A549 treated with GW870086 at 1 μM for 4 hours (cell line): ENCODE measurements at places on chromosomes 2 and 18. TPM values are rescaled to one million over a fixed set of nuclear protein-coding genes. Genes with fewer than 3 reads are reported as not detected.

GALNT14 gene
- 41.6 to 52.6 TPM (median 43.2 TPM) in 5 replicates for total RNA-seq

CEP192 gene
- total RNA-seq = 5.9 to 9.5 TPM (median 8.1 TPM) in 5 replicates

UGT1A8 gene
- total RNA-seq = 0.07 to 0.28 TPM in 2 of 5 replicates, not detected in the others

FAM228A gene
- not detected in 5 replicates for total RNA-seq

UGT1A3 gene
- total RNA-seq = 0.07 TPM in 1 of 5 replicates, not detected in the others

ACVR2A gene
- total RNA-seq = 3.3 to 4.1 TPM (median 3.8 TPM) in 5 replicates

MOCOS gene
- total RNA-seq = 2.8 to 4.6 TPM (median 4.4 TPM) in 5 replicates

DLGAP1 gene
- not detected in 5 replicates for total RNA-seq

FLACC1 gene
- 0.19 to 0.22 TPM in 2 of 5 replicates, not detected in the others for total RNA-seq

RFTN2 gene
- not detected in 5 replicates for total RNA-seq

COL4A3 gene
- 0.50 to 1.2 TPM (median 0.59 TPM) in 5 replicates for total RNA-seq

ABCB11 gene
- 0.01 to 0.05 TPM (median 0.03 TPM) in 4 of 5 replicates, not detected in the other for total RNA-seq

KIF5C gene
- 0.30 to 0.39 TPM (median 0.32 TPM) in 5 replicates for total RNA-seq

GNLY gene
- total RNA-seq = 0.28 TPM in 1 of 5 replicates, not detected in the others

PDE11A gene
- total RNA-seq = 0.27 to 0.67 TPM (median 0.49 TPM) in 5 replicates

PFN4 gene
- 0.82 to 1.6 TPM (median 1.4 TPM) in 5 replicates for total RNA-seq

CROCC2 gene
- total RNA-seq = not detected in 5 replicates

RSAD2 gene
- 0.13 to 0.30 TPM (median 0.25 TPM) in 5 replicates for total RNA-seq

WNT6 gene
- total RNA-seq = 0.14 to 0.36 TPM (median 0.26 TPM) in 5 replicates

VPS4B gene
- total RNA-seq = 16.4 to 22.1 TPM (median 20.3 TPM) in 5 replicates

LCT gene
- 0.02 to 0.07 TPM (median 0.03 TPM) in 5 replicates for total RNA-seq

CD8B gene
- total RNA-seq = not detected in 5 replicates

ACTG2 gene
- 0.29 to 0.47 TPM (median 0.37 TPM) in 4 of 5 replicates, not detected in the other for total RNA-seq

GCA gene
- total RNA-seq = 5.2 to 7.2 TPM (median 6.4 TPM) in 5 replicates

HOXD1 gene
- total RNA-seq = 0.10 to 0.22 TPM (median 0.20 TPM) in 4 of 5 replicates, not detected in the other

SPHKAP gene
- 0.02 TPM in 1 of 5 replicates, not detected in the others for total RNA-seq

PROC gene
- 4.0 to 4.6 TPM (median 4.2 TPM) in 5 replicates for total RNA-seq

HOXD13 gene
- 0.16 to 0.35 TPM (median 0.19 TPM) in 5 replicates for total RNA-seq

DOK6 gene
- not detected in 5 replicates for total RNA-seq

LAMA3 gene
- total RNA-seq = 33.0 to 51.4 TPM (median 48.7 TPM) in 5 replicates

TNS1 gene
- 12.4 to 26.9 TPM (median 19.2 TPM) in 5 replicates for total RNA-seq
